ENCODE measurements at places on chromosomes 3 and 15.

DNA sequence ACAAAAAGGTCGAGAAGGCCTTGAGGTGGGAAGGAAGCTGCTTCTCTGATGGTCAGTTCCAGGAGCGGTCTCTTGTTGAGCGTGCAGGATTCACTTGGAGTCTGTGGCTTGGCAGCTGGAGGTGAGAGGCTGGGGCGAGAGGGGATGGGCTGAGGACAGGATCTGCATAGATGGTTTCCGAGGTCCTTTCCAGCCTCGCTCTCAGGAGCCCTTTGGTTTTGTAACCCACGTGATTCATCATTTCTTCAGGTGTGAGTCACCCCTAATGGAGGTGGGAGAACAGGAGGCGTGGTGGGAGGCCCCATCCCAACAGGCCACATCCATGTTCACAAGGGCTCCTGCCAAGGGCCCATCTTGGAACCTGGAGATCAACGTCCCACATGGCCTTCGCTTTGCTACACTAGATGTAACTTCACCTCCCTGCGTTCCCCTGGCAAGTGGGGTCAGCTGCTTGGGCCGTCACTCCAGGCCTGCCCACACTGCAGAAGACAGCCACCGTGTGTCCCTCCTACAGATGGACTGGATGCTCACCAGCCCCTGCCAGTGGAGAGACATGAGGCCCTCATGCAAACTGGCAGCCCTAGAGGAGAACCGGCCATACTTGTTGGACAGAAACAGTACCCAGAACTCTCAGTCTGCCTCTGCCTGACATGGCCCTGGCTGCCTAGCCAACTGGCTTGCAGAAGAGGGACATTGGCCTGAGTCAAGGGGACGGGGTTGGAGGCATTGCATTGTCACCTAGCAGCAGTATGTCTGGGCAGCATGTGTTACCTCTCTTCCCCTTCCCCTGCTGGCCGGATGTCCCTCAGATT lies 1.6 kb upstream of the PCSK6 start:
- DNase-seq = no peak

DNA sequence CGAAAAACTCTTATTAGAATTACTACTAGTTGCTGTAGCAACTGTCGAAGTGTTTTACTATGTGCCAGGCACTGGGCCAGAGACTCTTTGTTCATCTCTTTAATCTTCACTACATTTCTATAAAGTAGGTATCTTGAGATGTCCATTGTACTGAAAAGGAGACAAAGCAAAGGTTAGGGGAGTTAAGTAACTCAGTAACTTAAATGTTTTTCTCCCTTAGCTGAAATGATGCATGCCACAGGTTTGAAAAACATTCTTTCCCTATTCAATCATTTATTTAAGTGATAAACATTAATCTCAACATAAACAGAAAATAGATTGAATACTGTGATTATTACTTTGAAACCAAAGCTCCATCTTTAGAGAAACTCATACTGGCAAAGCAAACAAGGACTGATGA lies 776.2 kb downstream of the FHIT start:
- DNase-seq = no peak

DNA sequence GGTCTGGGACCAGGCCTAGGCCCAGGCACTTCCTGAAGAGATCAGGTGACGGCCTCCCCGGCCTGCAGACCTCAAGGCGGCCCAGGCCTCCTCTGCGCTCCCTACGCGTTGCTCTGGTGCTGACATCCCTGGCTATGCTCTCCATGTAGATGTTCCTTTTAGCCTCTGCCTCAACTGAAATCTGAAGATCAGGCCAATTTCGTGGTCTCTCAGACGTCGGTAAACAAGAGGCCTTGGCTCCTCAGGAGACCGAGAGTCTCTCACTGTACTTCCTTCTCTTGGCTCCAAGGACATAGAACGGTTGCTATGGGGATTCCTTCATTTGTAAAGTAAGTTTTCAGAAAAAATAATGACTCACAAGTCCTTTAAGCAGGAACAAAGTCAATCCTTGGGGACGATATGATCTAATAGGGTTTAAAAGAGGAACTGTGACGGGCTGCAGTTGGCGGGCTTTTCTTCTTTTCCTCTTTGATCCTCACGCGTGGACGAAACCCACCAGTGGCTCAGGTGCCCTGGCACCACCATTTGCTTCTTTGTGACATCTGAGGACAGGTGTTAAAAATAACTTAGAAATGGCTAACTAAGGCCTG lies 55.6 kb upstream of the CGNL1 start:
- DNase-seq = no peak

DNA sequence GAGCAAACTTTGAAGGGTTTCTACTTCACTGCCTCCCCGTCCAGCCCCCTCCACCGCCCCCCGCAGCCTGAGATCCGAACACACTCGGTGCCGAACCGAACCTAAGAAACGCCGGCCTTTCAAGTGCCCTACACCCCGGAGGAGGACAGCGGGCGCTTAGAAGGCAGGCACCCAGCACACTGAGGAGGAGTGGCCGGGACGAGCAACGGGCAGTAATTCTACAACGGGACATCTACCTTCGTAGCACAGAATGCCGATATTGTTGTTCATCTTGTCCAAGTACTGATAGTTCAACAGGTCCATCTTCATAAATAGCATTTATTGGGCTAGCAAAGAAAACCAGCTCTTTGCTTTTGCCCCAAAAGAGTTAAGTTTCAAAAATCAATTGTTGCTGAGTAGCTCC lies 513 bp downstream of the VGLL4 start:
- no peak for DNase-seq

DNA sequence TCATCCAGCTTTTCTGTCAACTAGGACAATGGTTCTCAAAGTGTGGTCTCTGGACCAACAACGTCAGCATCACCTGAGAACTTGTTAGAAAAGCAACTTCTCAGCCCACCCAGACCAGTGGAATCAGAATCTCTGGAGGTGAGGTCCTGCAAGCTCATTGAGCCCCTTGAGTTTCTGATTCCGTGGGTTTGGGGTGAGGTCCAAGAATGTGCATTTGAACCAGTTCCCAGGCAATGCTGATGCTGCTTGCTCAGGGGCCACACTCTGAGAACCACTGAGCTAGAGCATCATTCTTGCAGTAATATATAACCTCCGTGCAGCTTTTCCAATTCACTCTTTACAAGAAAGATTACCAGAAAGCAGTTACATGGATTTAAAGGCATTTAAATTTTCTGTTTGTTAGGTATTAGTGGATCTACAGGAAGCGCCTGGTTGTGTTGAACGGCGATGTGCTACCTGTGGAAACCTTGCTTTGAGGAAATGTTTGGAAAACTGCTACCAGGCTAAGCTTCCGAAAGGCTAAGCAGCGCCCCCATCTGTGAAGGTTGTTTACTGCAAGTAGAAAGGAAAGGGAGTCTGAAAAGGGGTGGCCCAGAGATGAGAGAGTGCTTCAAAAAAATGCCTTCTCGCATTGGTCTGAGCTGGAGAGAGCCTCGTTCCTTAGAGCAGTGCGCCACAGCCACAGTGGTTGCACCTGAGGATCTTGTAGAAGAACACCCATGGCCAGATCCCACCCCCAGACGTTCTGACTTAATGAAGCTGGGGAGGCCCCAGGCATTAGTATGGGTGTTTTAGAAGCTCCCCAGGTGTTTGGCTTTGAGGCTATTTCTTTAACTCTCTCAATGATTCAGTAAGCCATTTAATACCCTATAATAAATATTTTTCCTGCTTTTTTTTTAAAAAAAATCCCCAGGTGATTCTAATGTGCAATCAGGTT lies 50.0 kb downstream of the RLBP1 start:
- DNase-seq = no peak

DNA sequence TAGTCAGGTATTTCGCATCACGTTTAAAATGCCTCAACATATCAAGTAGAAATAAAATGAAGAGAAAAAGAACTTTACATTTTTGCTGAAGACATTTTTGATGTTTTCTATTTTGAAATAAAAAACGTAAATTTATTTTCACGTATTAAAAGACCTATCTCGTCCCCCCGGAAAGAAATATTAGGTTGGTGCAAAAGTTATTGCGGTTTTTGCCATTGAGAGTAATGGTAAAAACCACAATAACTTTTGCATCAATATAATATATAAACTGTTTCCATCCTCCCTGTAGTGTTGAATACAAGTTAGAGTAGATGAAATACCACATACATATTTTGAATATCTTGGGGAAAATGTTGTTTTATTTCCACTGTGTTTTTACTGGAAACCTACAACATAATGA lies 11.2 kb upstream of the ANO10 start:
- DNase-seq = no peak

DNA sequence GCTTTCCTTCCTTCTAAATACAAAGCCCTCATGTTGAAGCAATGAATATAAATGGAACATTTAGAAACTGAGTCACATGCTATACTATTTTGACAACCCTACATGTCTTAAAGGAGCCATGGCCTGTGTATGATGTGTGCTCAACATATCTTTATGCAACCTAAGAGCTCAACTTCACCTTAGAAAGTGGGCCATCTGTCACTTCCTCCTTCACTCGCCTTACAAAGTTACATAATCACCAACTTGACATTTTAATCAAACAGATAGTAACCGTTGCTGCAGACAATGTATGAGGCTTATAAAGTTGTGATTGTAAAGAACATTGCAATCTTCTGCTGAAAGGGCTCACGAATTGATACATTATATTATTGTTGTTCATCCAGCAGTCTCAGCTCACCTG lies 163.6 kb downstream of the SERPINI1 start:
- no peak for DNase-seq

- no peak for DNase-seq
Measured at GRCh38 chr3:41881233-41881821, 80.6 kb downstream of the ULK4 start.

DNA sequence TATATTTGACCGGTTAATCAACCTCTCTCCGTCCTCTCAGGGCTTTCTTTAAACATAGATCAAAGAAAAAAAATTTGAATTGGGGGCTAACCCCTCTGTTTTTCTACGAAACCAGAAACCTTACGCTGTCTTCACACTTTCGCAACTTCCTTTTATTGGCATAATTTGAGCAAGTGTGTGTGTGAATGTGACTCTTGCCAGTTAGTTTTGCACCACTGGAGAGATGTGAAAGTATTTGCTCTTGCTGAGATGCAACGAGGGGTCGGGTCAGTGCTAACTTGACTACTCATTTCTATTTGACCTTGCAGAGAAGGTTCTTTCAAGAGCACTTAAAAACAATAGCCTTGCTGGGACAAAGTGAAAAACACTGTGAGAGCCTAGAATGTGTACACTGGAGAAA lies 81.2 kb downstream of the FAM43A start:
- no peak for DNase-seq

DNA sequence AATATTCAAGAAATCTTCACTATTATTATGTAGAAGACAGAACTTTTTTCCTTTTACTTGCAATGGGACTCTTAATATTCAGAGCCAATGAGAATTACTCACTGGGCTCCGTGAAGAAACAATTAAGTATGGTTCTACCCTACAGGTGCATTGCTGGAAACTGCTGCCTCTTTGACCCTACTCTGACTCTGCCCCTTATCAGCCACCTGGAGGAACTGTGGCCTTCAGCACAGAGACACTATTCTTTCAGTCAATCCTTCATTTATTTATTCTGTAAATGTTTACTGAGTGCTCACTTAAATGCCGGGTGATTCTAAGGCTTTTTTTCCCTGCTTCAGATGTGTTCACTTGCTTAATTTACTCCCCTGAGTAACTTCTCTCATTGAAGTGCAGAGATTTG lies 163.2 kb downstream of the SYNPR start:
- DNase-seq = no peak

- no peak for DNase-seq
Measured at GRCh38 chr15:89555768-89556167, 19.5 kb upstream of the TICRR start.

DNA sequence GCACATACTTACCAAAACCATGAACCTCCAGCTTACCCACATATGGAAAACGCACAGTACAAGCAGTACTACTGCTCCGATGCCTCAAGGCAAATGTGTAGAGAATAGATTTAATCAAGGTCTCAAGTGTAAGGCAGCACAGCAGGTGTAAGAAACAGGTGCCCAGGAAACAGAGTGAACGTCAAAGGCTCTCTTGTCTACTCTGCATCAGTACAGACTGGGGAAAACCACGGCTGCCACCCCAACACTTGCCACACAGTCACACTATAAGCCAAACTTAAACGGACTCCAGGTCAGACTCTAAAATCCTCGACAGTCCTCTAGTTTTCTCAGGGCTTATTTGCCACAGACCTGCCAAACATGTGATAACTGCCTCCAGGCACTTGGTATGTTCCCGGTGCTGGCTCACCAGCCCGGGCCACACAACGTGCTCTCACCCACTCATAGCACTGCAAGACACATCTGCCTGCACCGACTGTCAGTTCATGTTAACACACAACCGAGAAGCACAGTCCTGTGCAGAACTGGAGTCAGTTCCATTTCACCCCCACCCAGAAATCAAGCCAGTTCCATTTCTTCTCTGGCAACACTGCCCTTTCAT lies 30.6 kb downstream of the ABCC5 start:
- DNase-seq = no peak

GRCh38 chr3:188788621-188789081 lies 383.1 kb upstream of the TPRG1 start:
- DNase-seq = peak; percentile 53

GRCh38 chr3:13016083-13016720 lies 57.0 kb downstream of the IQSEC1 start:
- DNase-seq = no peak

GRCh38 chr3:146209371-146209770 lies 41.5 kb downstream of the PLSCR4 start:
- DNase-seq = no peak

DNA sequence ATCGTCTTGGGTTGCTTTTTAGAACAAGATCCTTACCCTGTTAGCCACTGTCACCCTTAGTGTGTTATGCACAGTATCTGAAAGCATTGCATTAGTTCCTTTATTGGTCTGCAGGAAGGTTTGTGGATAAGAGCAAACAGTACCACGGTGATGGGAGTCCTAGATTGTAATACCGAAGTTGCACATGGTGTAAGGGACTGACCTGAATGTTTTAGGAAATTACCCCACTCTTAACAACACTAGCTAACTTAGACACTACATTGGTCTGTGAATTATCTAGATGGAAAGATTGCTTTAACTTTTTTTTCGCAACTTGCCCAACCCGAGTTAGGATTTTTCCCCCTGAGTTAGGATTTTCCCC lies 1.3 kb downstream of the STT3B start:
- no peak for DNase-seq

DNA sequence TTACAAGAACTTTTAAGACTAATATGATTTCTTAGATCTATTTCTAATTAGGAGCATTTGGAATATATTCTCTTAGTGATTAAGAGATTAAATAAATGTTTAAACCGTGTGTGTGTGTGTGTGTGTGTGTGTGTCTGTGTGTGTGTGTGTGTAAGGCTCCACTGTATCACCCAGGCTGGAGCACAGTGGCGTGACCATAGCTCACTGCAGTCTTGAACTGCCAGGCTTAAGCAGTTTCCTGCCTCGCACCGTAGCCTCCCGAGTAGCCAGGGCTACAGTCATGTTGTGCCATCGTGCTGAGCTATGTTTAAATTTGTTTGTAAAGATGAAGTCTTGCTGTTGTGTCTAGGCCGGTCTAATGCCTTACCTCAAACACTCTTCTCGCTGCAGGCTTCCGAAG lies 109.4 kb downstream of the KLHL25 start:
- no peak for DNase-seq

GRCh38 chr15:30919877-30920550 lies 16.3 kb downstream of the FAN1 start:
- DNase-seq = no peak

GRCh38 chr3:146626403-146627122 lies 21.4 kb upstream of the PLSCR5 start:
- no peak for DNase-seq

GRCh38 chr3:143529018-143529478 lies 319.2 kb downstream of the SLC9A9 start:
- DNase-seq = no peak

GRCh38 chr15:34886134-34886533 lies 83.4 kb downstream of the AQR start:
- no peak for DNase-seq

GRCh38 chr3:102105193-102105592 lies 255.9 kb downstream of the NFKBIZ start:
- DNase-seq = no peak

GRCh38 chr3:122940628-122941086 lies 86.9 kb downstream of the SEMA5B start:
- no peak for DNase-seq

Data from stimulated activated CD4-positive, alpha-beta T cell treated with anti-CD3 and anti-CD28 coated beads, Interleukin-1b, Interleukin-23, amount 100 ng/mL, for 4 hours (primary cell).